ENCODE measurements at places on chromosomes 2 and 18. TPM values are rescaled to one million over a fixed set of nuclear protein-coding genes. Genes with fewer than 3 reads are reported as not detected.

The ERMN gene
- 2.2 TPM for total RNA-seq

The PELI1 gene
- 21.9 TPM for total RNA-seq

The UNC80 gene
- not detected for total RNA-seq

The RBM43 gene
- 4.9 TPM for total RNA-seq

The LRATD1 gene
- total RNA-seq: not detected

The MAIP1 gene
- 21.5 TPM for total RNA-seq

The TMEM163 gene
- not detected for total RNA-seq

The ACSL3 gene
- total RNA-seq: 54.6 TPM

The ABCG5 gene
- not detected for total RNA-seq

The OBSL1 gene
- 0.18 TPM for total RNA-seq

The IFIH1 gene
- total RNA-seq: 37.3 TPM

The ACKR3 gene
- total RNA-seq: 3.6 TPM

- H3K27me3 ChIP-seq: no peaks in the 10 kb centered on the region
- no peak for DNase-seq
- no peak overlapping the region for H3K4me3 ChIP-seq
- H3K4me1 ChIP-seq: no peaks in the 10 kb centered on the region
These were observed 115.8 kb downstream of the SPHKAP start for GRCh38 chr2:228065686-228066085.

DNA sequence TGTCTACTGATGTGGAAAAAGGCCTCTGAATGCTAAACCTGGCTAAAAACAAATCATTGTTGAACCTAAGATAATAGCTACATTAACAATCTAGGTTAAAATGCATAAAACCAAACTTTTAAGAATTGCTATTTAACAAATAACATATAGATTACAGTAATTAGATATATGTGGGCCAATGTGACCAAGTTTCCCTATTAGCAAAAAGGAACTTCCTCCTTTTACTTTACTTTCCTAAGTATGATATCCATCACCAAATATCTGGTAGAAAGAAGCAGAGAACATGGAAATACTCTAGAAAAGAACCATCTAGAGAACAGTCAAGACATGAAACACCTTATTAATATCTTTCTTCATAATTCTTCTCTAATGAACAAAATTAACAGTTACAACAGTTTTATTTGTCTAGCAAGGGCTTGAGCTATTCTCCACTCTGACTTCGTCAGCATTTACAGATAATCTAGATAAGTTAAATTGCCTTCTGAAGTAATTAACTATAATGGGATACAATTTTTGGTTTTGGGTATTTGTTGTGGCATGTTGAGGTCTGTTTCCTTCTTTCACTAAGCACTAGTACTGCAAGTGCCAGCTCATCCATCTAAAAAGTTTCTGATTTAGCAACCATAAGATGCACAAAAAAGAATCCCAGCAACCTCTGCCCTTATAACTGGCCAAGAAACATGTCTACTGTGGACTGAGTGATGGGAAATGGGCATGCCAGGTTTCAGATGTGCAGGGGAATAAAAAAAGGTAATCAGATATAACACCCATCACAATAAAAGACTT is 53.3 kb downstream of the MEMO1 start:
- no peak overlapping the region for H3K4me3 ChIP-seq
- peaks cover 46% of the 10 kb centered on the region for H3K4me1 ChIP-seq
- DNase-seq: no peak
- no peaks in the 10 kb centered on the region for H3K27me3 ChIP-seq

DNA sequence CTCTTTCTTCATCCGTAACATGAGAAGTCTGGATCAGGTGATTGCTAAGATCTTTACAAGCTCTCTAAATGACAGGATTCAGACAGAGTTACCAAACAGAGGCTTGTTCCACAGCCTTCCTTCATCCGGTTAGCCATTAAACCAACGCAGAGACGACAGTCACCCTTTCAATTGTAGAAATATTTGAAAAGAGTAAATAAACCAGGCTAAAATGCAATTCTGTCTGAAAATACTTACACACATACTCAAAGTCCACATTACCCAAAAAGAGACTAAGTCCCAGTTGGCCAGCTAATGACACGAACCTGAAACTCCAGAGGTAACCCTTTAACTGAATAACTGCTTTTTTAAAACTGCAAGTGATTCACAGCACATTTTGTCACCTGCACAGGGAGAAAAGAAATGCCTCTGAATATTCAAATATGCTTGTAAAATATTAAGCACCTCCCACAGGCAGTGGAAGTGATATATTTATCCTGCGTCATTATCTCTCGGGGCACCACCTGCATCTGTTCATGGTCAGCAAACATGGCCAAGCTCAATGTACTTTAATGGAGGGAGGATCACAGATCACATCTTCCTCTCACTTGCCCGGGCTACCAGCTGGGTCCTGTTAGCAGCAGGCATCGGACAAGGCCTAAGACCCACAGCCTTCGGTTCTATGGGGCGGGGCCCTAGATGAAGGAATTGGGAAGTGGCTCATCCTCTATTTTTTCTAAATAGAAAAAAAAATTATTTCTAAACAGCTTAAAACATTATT is 38.8 kb upstream of the DNER start:
- H3K4me3 ChIP-seq: no peak overlapping the region
- peaks cover 4% of the 10 kb centered on the region for H3K4me1 ChIP-seq
- no peaks in the 10 kb centered on the region for H3K36me3 ChIP-seq
- H3K27ac ChIP-seq: no peak overlapping the region

DNA sequence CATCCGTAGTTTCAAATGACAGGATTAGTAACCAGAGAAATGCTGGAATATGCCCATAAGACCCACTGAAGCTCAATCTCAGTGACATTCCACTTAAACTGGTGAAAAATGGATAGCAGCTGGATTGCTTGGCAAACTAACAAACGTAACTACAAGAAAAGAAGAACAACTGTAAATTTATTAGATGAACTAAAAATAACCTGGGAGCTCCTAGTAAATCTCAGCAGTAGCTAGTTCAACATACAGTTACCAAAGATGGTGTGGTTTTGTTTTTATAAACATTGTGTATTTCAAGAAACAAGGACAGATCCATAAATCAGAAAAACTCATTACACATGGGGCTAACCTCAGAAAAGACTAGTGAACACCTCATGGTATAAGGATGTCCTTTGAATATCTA is 531.9 kb downstream of the XIRP2 start:
- H3K36me3 ChIP-seq: no peaks in the 10 kb centered on the region
- no peaks in the 10 kb centered on the region for H3K4me1 ChIP-seq
- no peak overlapping the region for H3K4me3 ChIP-seq
- H3K27ac ChIP-seq: no peak overlapping the region
- no peak for DNase-seq

DNA sequence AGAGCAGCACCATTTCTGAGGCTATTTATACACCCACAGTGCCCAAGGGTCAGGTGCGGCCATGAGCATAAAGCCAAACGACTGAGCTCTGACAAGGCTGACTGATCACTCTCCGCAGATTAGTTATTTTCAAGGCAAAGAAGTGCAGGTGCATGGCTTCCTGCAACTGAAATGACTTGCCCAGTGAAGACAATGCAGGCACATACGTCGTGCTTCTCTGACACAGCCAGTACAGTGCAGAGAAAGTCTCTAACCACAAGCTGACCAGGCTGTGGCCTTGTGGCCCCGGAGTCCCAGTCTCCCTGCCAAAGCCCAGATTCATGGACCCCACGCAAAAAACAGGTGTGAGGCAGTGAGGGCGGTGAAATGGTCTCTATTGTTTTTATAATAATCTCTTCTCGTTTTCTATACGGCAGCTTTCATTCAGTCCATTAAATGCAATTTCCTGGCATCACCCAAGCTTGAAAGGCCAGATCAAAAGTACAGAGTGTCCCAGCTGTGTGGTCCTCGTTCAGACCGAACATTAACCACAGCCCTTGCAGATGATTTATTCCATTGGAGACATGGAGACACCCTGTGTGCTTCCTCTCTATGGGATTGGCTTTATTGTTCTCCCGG is 447.0 kb upstream of the ID2 start:
- no peak overlapping the region for H3K4me3 ChIP-seq
- H3K36me3 ChIP-seq: peaks cover 5% of the 10 kb centered on the region
- DNase-seq: no peak
- peaks cover 8% of the 10 kb centered on the region for H3K27me3 ChIP-seq
- H3K4me1 ChIP-seq: peaks cover 32% of the 10 kb centered on the region

DNA sequence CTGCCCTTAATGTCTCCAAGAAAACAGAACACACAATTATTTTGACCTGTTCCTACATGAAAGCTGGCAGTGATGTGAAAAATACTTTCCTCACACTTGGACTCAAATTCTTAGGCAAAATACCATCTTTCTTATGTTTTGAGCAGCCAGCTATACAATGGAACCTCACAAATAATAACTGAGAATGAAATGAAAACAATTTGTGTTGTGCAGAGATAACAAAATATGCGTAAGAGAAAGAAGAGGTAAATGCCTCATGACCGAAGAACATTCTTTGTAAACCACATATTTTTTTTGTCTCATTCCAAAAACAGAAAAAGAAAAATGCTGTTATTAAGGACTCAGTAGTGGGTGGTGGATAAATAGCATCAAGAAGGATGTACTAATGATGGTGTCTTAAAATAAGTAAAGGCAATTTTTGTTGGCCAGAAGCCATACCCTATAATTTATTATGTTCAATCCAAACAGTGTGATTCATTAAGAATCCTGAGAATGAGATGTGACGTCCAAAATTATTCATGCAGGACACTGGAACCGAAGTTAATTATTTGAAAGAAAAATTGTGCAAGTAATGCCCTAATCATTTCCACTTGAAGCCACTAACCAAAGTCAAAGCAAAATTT is 193.0 kb upstream of the NETO1 start:
- H3K4me1 ChIP-seq: no peaks in the 10 kb centered on the region
- H3K4me3 ChIP-seq: no peak overlapping the region
- H3K27ac ChIP-seq: no peak overlapping the region
- no peaks in the 10 kb centered on the region for H3K27me3 ChIP-seq

- H3K36me3 ChIP-seq: peaks cover 3% of the 10 kb centered on the region
- no peak overlapping the region for H3K4me3 ChIP-seq
- no peaks in the 10 kb centered on the region for H3K27me3 ChIP-seq
- no peaks in the 10 kb centered on the region for H3K4me1 ChIP-seq
- peak; percentile 38 for DNase-seq
These were observed 138.1 kb downstream of the WDR7 start for GRCh38 chr18:56789004-56789888.

GRCh38 chr2:100944617-100945432 is 57.3 kb upstream of the RPL31 start:
- peaks cover 3% of the 10 kb centered on the region for H3K27me3 ChIP-seq
- no peak for DNase-seq
- no peaks in the 10 kb centered on the region for H3K36me3 ChIP-seq
- no peak overlapping the region for H3K4me3 ChIP-seq

DNA sequence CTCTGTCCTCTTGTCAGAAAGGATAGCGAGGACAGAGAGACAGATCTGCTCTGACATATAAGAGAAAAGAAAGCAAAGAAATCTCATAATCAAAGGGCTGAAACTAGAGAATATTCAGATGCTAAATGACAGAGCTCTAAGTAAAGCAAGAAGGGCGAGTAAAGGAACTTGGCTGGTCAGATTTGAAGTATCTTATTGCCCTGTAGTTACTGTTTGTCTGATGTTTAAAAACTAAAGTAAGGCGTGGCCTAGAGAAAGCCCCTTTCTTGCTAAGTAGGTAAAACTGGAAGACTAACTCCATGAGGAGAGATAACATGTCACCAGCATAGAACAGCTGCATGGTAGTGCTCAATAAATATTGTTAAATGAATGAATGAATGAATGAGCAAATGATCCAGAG is 70.0 kb downstream of the CRACDL start:
- H3K36me3 ChIP-seq: no peaks in the 10 kb centered on the region
- DNase-seq: no peak
- H3K27me3 ChIP-seq: peaks cover 16% of the 10 kb centered on the region

DNA sequence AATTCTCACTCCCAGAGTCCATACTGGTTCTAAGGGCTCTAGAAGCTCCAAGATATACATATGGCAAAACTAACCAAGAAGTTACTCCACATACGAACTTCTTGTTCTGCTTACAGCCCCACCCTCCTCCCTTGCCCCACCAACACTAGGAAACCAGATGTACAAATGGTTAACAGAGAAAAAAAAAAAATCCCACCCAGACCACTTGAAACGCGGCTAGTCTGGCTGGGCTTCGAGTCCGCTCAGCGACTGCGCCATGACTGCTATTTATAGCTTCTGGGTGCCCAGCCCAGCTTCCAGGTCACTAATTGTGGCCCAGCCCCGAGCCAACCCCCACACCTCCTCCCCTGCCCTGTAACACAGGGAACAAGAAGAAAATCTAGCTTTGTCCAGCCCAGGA is 47.0 kb upstream of the IHH start:
- no peak overlapping the region for H3K4me3 ChIP-seq
- no peak for DNase-seq
- H3K4me1 ChIP-seq: peaks cover 26% of the 10 kb centered on the region
- no peaks in the 10 kb centered on the region for H3K36me3 ChIP-seq
- no peak overlapping the region for H3K27ac ChIP-seq

GRCh38 chr2:160352500-160352899 is 141.1 kb downstream of the RBMS1 start:
- no peaks in the 10 kb centered on the region for H3K27me3 ChIP-seq
- DNase-seq: no peak
- H3K27ac ChIP-seq: no peak overlapping the region
- H3K4me1 ChIP-seq: peaks cover 31% of the 10 kb centered on the region
- H3K4me3 ChIP-seq: no peak overlapping the region

GRCh38 chr2:157761520-157761919 is 114.6 kb downstream of the ACVR1 start:
- peaks cover 42% of the 10 kb centered on the region for H3K36me3 ChIP-seq
- peaks cover 6% of the 10 kb centered on the region for H3K4me1 ChIP-seq
- H3K27me3 ChIP-seq: no peaks in the 10 kb centered on the region

- H3K27me3 ChIP-seq: no peaks in the 10 kb centered on the region
- H3K4me1 ChIP-seq: peaks cover 93% of the 10 kb centered on the region
- peaks cover 2% of the 10 kb centered on the region for H3K36me3 ChIP-seq
- peak overlapping the region; percentile 95 for H3K27ac ChIP-seq
These were observed 36.8 kb upstream of the EML4 start for GRCh38 chr2:42132191-42132965.

GRCh38 chr2:237743561-237744269 is 54.9 kb upstream of the RBM44 start:
- H3K4me3 ChIP-seq: no peak overlapping the region
- peak overlapping the region; percentile 53 for H3K27ac ChIP-seq
- H3K4me1 ChIP-seq: peaks cover 24% of the 10 kb centered on the region

GRCh38 chr2:142010477-142011270 is 120.1 kb downstream of the LRP1B start:
- no peaks in the 10 kb centered on the region for H3K27me3 ChIP-seq
- no peaks in the 10 kb centered on the region for H3K4me1 ChIP-seq
- no peak overlapping the region for H3K4me3 ChIP-seq
- H3K36me3 ChIP-seq: no peaks in the 10 kb centered on the region
- DNase-seq: no peak

GRCh38 chr18:62554061-62554815 is 31.4 kb downstream of the ZCCHC2 start:
- peak overlapping the region; percentile 35 for H3K27ac ChIP-seq
- H3K36me3 ChIP-seq: peaks cover 77% of the 10 kb centered on the region
- no peak overlapping the region for H3K4me3 ChIP-seq
- H3K27me3 ChIP-seq: no peaks in the 10 kb centered on the region
- peaks cover 9% of the 10 kb centered on the region for H3K4me1 ChIP-seq

Measured in activated CD8-positive, alpha-beta T cell treated with anti-CD3 and anti-CD28 coated beads, Interleukin-2, amount 10 ng/mL, durations not matched to agents 7 days and 5 days (primary cell).